ENCODE measurements at places on chromosomes 16 and 17.

DNA sequence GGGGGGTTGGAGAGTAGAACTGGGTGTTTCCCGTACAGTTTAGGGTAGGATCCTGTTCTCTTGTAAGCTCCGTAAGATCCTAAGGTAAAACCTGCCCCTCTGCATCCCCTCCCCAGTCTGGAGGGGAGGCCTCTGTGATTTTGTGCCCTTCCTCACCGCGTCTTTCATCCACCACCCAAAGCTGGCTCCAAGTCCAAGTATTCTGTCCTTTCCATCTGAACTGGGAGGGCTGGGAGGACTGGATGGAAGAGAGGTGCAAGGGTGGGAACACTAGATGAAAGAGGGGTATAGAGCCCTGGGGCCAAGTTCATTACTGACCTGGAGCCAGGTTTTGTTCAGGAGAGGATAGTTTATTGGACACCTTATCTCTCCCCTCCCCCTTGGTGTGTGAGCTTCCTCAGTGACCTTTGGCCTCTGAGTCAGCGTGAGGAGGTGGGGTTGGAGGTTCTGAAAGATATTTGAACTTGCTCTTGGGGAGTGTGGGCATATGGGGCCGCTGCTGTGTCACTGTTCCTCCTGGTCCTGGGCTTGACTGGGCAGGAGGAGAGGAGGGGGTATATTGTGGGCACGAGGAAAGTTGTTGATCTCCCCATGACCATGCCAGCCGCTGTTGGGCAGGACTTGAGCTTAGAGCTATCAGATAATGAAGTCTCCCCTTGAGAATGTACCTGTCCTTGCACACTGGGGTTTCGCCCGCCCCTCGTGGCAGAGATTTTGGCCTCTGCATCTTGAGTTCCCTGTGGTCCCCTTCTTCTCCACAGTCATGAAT, 1.6 kb downstream of the LASP1 start:
- no peak for DNase-seq

DNA sequence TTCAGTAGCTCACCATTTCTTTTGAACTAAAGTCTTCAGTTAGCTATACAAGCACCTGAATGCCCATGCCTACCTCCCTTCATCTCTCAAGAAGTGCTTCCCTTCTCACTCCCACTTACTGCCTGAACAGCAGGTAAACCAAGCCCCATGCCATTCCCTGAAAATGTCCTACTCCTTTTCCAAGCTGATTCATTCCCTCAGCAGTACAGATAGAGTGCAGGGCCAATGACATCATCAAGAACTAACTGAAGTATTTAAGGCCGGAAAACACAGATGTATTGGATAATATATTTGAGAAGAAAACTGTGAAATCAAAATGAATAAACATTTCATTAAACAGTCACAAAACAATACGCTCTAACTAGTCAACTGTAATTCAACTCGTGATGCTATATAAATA, 478.8 kb upstream of the CDH11 start:
- no peak for DNase-seq

GRCh38 chr17:80921159-80921558, 70.5 kb upstream of the CHMP6 start:
- DNase-seq, result no peak

- no peak for DNase-seq
These were observed 186.8 kb downstream of the COPRS start for GRCh38 chr17:31672161-31672819.

GRCh38 chr16:22300427-22301071, 3.3 kb downstream of the POLR3E start:
- DNase-seq, result peak; percentile 71

DNA sequence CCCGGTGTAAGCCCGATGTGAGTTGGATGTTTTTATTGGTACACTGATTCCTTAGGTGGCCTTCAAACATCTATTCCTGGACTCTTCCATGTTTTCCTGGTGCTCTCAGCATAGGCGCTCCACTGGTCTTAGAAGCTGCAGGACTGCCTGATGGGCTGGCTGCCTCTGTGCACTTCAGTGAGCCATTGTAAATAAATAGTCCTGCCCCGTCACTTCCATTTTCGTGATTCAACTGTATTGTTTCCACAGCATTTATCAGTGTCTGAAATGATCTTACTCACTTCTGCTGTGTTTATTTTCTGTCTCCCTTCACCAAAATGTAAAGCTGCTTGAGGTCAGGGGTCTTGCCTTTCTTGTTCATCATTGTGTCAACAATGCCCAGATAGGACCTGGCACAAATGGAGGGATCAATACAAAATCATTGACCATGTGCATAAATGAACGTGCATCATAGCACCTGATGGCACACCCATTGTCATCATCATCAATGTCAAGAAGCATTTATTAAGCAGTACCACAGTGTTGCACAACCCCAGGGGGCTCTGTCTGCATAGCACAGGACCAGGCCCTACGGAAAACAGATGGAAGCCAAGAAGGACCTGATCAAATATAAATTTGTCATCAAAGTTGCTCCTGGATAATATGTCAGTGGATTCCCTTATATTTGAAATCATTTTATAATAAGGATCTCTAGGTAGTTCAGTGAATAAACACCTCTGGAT, 66.6 kb upstream of the CPHXL start:
- DNase-seq, result no peak

- no peak for DNase-seq
These were observed 106.3 kb downstream of the C16orf95 start for GRCh38 chr16:87210894-87211293.

DNA sequence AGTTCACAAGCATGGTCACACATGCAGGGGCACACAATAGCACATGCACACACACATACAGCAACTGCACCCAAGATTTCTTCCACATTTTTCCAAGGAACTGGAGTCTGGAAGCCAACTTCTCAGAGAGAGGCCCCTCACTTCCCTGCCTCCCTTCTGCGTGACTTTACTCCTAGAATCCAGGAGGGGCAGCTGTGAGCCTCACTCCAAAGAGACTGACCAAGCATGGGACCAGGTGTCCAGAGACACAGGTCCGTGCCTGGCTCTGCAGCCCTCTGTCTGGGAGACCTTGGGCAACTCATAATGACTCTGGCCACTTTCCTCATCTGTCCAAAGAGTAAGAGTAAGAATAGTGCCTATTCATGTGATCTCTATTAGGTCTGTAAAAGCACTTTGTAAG, 104.7 kb upstream of the TMEM132E start:
- no peak for DNase-seq

- DNase-seq, result no peak
These were observed 22.7 kb downstream of the HAPSTR1 start for GRCh38 chr16:9114112-9114511.

DNA sequence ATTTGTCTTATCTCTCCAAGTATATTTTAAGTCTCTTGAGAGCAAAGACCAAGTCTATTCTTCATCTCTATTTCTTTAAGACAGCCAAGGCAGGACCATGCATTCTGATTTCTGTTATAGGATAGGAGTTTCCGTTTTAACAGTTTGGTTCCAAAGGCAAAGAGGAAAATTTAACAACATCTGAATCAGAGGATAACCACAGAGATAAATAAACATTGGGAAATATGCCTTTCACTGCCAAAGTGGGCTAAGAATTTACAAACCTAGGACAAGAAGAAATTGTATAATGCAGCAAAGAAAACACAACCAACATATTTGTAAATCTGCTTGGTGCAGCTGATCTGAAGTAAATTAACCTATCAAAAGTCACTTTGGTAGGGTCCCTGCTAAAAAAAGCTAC, 37.7 kb downstream of the USP32 start:
- DNase-seq, result no peak

GRCh38 chr16:82331397-82331796, 161.4 kb upstream of the MPHOSPH6 start:
- DNase-seq, result no peak

GRCh38 chr16:67181346-67181745, 2.4 kb downstream of the MATCAP1 start:
- DNase-seq, result no peak

DNA sequence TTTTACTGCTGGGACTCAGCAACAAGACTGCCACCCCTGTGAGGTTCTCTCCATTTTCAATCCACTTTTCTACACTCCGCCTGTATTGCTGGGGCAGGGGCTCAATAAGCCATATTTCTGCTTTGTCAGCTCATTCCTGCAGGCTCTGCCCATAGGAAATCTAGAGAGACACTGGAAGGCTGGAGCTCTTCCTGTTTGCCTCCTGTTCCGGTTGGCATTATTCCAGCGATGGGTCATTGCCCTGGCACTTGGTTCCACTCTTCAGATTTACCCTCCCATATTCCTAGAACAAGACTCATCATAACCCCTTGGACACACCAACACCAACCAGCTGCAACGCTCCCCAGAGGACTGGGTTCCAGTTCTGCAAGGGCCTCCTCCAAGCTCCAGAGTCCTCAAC, 210.4 kb downstream of the CA10 start:
- DNase-seq, result no peak

- no peak for DNase-seq
These were observed 690.4 kb upstream of the RBFOX1 start for GRCh38 chr16:6642271-6642670.

DNA sequence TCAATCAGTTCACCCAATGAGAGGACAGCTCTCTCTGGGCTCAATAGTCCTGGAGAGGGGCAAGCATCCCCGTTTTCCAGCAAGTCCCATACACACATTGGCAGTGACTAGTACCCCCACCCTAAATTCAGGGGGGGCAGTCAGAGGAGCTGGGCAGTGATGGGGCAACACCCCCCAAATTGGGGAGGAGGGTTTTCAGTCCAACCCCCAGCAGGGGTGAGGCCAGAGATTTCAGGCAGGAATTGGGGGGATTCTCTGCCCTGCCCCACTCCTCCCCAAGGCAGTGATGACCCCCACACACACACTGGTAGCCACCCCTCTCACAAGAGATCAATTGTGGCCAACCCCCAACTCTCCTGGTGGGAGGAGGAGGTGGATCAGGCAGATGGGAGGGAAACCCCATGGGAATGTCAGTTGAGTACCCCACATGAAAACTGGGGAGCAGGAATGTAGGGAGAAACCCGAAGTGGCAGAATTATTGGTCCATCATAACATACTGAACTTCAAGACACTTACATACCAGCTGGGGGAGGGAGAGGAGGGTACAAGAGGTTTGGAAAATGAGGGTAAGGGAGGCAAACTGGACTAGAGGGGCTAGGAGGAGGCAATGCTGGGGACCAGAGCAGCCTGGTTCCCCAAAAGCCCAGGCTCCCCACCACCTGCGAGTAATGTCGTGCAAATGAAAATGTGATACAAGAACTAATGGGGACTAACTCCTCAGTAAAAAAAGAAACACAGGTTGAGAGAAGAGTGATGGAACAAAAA, 3.1 kb downstream of the VAMP2 start:
- no peak for DNase-seq

DNA sequence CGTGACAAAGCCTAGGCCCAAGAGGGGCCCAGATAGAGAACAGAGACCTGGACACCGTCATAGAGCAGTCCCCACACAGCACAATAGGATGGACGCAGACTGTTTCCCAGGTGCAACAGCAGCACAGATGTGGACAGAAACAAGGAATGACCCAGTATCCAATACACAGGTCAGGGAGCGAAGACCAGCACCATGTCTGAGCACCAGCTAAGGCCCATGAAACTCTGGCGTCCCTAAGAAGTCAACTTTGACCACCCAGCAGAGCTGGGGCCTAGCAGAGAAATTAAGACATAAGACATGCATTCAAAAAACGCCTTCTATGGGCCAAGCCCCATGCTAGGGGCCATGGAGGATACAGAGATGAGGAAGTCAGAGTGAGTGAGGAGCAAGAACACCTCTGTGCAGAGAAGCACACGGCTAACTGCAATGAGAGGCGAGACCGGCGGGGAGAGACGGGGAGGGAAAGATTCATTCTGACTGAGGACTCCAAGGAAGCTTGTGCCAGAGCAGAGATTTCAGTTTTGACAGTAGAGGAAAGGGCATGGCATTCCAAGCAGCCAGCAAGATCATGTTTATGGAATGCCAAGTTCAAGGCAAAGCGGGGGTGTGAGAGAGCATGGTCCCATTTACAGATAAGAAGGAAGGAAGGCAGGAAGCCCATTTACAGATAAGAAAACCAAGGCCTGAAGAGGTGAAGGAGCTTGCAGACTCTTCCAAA, 50.8 kb downstream of the PITPNM3 start:
- DNase-seq, result no peak

DNA sequence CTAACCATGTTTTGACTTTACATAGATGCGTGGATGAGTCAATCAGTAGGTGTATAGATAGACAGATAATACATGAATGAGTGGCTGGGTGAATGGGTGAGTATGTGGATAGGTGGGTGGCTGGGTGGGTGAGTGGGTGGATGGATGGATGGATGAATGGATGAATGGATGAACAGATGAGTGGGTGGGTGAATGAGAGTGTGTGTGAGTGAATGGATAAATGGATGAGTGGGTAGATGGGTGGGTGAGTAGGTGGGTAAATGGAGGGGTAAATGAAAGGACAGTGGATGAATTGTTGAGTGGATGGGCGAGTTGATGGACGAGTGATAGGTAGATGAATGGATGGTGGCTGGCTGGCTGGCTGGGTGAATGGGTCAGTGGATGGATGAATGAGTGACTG, 23.2 kb downstream of the C16orf95 start:
- DNase-seq, result no peak

GRCh38 chr17:44932787-44933097, 14.8 kb downstream of the KIF18B start:
- DNase-seq, result no peak

- no peak for DNase-seq
These were observed 121.0 kb upstream of the ADAMTS18 start for GRCh38 chr16:77555791-77556190.

DNA sequence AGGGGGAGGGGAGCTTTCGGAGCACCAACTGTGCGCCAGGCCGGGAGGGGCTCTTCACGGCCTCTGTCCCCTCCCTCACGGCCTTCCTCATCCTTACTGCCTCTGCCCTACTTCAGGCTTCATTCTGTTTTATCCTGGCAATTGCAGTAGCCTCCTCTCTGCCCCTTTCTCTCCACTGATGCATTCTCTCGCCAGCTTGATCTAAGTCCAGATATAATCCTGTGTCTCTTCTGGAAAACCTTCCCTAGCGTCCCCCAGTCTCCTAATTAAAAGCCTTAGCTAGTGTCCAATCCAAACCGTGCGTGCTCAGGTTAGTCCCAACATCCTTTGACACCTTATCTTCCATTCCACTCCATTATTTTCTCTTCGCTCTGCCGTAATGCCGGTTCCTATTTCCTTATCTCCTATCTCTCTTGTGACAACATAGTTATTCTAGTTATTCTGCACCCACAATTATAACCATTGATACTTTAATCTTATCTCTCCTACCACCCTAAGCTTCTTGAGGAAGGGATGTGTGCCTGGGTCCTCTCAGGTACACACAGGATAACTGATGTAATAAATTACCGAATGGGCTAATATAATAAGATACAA, 869 bp downstream of the ZNF48 start:
- no peak for DNase-seq

- no peak for DNase-seq
These were observed 50.1 kb downstream of the B9D1 start for GRCh38 chr17:19312406-19312805.

DNA sequence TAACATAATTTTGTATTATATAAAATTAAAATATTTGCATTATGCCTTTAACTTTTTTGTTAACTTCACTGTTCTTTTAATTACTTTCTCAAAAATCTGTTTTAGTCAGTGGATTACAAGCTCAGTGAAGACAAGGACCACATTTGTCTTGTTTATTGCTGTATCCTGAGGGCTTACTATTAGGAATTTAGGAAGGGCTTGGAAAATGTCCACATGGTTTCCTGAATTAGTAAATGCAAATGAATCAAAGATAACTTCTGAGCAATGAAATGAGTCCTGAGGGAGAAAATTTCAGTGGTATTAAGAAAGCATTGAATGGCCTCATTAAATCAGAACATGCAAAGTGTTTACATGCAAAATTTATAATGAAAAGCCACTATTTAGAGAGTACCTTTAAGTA, 1293.2 kb upstream of the GOT2 start:
- DNase-seq, result no peak

- DNase-seq, result peak; percentile 37
These were observed 13.6 kb upstream of the EEF2K start for GRCh38 chr16:22192261-22193062.
